ENCODE measurements at places on chromosomes 16 and 17.

- DNase-seq = no peak
Measured at GRCh38 chr16:50183316-50183715, 30.2 kb downstream of the TENT4B start.

DNA sequence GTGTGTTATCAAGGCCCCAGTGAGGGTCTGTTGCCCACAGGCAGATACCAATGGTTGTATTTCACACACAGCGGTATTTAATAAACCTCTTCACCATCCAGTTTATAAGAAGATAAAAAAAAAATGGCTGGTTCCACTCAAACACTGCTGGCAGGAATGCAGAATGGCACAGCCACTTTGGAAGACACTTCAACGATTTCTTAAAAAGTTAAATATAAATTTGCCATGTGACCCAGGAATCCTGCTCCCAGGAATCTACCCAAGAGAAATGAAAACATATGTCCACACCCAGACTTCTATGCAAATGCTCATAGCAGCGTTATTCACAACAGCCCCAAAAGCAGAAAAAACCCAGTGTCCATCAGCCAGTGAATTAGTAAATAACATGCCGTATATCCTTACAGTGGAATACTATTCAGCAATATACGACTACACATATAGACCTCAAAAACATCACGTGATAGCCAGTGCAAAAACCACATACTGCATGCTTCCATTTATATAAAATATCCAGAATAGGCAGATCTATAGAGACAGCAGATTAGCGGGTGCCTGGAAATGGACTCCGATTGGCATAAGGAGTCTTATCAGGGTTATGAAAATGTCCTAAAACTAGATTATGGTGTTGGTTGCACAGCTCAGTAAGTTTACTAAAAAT lies 38.7 kb downstream of the XYLT1 start:
- DNase-seq = no peak

GRCh38 chr16:10123141-10123540 lies 59.1 kb downstream of the GRIN2A start:
- DNase-seq = no peak

- DNase-seq = no peak
Measured at GRCh38 chr16:26930786-26931581, 135.7 kb upstream of the C16orf82 start.
